Tongue (tissue), 3 donors: ENCODE measurements at places on chromosomes 7 and 10.

GRCh38 chr10:77877441-77878344, 48.9 kb downstream of the DLG5 start:
- DNase-seq: peak; percentile 38

DNA sequence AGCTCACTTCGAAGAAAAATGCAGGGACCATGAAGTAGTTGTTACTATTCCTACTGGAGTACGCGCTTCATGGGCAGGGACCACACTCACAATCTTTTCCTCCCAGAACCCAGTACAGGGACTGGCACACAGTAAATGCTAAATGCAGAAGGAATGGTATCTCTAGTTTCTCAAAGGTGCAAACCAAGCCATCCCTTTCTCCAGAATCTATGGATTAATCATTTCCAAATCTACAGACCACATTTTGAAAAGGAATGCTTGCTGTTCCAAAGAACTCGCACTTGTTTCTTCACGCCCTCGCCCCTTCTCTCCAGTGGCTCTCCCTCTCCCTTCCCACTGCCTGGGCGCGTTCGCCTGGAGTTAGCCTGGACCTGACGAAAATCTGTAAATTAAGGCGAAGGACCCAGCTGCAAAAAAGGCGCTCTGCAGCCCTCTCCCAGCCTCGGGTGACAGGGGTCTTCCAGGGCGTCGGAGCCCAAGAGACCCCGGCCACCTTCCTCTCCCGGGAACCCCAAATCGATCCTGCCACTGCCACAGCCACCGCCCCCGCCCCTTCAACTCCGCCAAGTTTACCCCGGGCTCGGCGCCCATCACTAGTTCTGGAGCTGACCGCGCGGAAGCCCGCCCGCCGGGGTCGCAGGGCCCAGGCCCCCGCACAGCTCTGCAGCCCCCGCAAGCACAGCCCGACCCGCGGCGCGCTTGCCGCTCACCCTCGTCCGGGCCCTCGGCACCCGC, 527 bp downstream of the PDIA4 start:
- DNase-seq: peak; percentile 39

GRCh38 chr7:130845581-130846085, 111.6 kb upstream of the KLF14 start:
- DNase-seq: no peak

DNA sequence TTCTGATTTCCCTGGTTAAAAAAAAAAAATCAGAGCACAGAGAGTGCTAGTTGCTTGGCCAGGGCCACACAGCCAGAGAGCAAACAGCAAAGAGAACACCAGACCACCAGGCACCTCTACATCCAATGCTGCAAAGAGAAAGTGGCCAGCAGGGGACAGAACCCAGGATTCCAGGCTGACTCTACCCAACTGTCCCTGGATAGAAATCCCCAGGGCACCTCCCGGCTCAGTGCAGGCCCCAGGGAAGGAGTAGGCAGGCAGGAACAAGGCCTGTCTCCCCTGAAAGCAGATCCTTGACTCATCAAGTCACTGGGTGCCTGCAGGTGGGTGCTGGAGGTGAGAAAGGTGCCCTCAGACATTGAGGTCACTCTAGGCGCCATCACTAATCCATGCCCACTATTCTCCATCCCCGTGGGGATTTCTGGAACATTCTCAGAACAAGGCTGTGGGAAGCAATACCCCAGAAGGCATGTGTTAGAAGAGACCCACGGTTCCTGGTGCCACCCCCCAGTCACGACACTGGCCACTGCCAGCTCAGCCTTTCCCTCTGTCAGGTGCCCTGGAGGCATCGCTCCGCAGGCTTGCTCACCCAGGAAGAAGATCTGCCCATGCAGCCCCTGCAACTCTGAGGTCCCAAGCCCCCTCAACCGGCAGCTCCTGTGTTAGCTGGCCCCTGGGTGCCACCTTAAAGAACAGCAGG, 154.8 kb downstream of the GRID1 start:
- no peak for DNase-seq

GRCh38 chr7:147999962-148000361, 590.6 kb upstream of the C7orf33 start:
- DNase-seq: no peak

- DNase-seq: no peak
Measured at GRCh38 chr10:17053061-17053460, 76.5 kb downstream of the CUBN start.
